ENCODE measurements at places on chromosomes 11 and 22.
A peak's percentile ranks its signal among the peaks of the same experiment; 100 is the strongest.

DNA sequence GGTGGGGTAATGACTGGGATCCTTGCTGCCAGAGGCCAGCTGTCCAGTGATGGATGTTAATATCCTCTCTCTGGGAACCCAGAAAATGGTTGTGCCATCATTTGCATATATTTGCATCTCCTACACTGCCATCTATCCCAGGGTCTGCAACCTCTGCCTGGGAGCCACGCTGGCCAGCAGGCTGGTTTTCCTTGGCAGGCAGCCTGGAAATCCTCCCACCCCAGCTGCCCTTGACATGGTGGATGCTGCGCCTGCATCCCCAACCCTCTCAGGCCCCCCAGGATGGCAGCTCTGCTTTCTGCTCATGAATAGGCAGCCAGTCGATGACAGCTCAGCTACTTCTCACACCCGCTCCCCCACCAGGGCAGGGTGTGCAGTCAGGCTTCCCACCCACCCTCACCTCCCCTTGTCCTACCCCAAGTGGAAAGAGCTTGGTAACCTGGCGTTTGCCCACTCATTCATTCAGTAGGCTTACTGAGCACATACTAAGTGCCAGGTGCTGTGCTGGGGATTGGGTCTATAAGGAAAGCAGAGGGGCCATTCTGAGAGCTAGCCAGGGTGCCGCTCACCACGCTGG, 202.5 kb downstream of the TRIM29 start:
- H3K4me1 ChIP-seq: no peaks in the 10 kb centered on the region
- no peak overlapping the region for H3K4me3 ChIP-seq
- H3K27me3 ChIP-seq: peaks cover 27% of the 10 kb centered on the region
- no peaks in the 10 kb centered on the region for H3K36me3 ChIP-seq
- DNase-seq: no peak
- no peak overlapping the region for H3K27ac ChIP-seq

- H3K36me3 ChIP-seq: peaks cover 88% of the 10 kb centered on the region
- H3K4me1 ChIP-seq: no peaks in the 10 kb centered on the region
Observed at GRCh38 chr11:77677138-77677537, 39.5 kb upstream of the CLNS1A start.

- no peak overlapping the region for H3K4me3 ChIP-seq
- peaks cover 48% of the 10 kb centered on the region for H3K36me3 ChIP-seq
- peaks cover 63% of the 10 kb centered on the region for H3K4me1 ChIP-seq
Observed at GRCh38 chr11:130301002-130301401, 13.7 kb downstream of the ZBTB44 start.

DNA sequence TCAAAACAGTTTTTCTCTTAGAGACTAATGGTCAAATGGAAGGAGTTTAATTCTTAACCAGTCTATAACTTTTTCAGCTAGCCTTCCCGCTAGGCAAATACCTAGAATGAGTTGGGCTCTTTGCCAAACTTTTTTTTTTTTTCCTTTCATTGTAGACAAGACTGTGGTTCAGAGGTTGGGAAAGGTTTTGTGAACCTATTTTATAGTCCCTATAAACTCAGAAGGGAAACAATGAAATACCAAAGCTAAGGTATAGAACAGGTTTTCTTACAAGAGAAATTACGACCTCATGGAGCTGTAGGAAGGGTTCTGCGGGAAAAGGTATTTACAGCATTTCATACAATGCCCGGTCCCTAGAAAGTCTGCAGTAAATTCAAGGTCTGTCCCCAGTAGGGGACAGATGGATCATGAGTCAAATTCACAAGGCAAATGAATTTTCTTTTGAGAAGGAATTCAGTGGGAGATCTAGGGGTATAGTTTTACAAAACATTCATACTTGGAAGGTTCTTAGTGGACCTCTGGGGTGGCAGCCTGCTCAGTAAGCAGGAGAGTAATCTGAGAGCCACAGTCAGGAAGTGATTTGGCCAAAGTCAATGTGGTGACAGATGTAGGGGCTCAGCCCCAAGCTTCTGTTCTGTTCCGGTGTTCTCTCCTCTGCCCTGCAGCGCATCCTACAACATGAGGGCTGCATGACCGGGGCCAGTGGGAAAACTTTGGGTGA, 146.8 kb downstream of the DBX1 start:
- H3K27me3 ChIP-seq: peaks cover 20% of the 10 kb centered on the region
- H3K36me3 ChIP-seq: no peaks in the 10 kb centered on the region
- H3K27ac ChIP-seq: no peak overlapping the region
- no peaks in the 10 kb centered on the region for H3K4me1 ChIP-seq
- no peak overlapping the region for H3K4me3 ChIP-seq

DNA sequence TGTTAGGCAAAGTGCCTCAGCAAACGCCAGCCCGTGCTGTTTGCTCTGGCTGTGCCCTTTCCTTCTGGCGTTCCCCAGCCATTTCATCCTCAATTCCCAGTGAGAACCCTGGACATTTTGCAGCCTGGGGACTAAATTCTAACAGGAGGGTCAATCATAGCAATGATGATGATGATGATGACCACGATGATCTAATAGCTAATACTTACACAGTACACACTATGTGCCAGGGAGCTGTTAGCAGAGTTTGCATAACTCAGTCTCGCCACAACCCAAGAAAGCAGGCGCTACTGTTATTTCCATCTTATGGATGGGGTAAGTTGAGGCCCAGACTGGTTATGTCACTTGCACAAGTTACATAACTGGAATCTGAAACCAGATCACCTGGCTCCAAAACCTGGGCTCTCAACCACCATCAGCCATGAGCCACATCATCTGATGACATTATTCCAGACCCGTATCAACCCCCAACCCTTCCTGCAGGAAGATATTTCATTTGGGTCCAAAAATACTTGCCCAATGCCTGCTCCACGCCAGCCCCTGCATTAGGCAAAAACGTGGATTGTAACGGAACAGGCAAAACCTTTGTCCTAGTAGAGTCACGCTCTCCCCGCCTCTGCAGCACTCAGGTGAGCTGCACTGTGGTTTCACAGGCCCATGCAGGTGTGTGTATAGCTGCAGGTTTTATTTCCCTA, 132.6 kb upstream of the SERPIND1 start:
- peaks cover 19% of the 10 kb centered on the region for H3K27me3 ChIP-seq
- H3K36me3 ChIP-seq: no peaks in the 10 kb centered on the region
- H3K4me3 ChIP-seq: no peak overlapping the region
- peaks cover 3% of the 10 kb centered on the region for H3K4me1 ChIP-seq

GRCh38 chr11:78037056-78037455, 14.0 kb upstream of the KCTD14 start:
- H3K27me3 ChIP-seq: no peaks in the 10 kb centered on the region
- no peak for DNase-seq
- no peak overlapping the region for H3K27ac ChIP-seq
- peaks cover 15% of the 10 kb centered on the region for H3K4me1 ChIP-seq
- H3K4me3 ChIP-seq: no peak overlapping the region

- H3K4me3 ChIP-seq: no peak overlapping the region
- H3K4me1 ChIP-seq: no peaks in the 10 kb centered on the region
Observed at GRCh38 chr11:8794677-8795103, 112.1 kb downstream of the RPL27A start.

DNA sequence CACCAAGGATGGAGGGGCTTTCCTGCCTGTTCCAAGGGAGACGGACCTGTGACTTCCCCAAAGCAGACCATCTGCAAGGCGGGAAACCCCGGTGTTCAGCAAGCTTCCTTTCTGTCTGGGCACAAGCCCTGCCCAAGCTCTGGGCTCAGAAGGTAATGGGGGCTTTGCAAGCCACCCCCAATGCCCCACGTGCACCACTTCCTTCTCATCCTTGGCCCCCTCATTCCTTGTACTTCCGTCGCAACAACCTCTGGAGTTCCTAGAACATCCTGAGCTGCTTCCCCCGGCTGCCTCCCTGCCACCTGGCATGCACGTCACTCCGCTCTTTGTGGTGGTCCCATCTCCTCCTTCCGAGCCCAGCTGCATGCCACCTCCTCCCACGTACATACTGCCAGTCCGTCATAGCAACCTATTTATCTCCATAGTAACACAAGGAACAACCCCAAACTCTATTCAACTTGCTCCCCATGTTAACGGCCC, 3.9 kb downstream of the MYEOV start:
- no peaks in the 10 kb centered on the region for H3K36me3 ChIP-seq
- H3K27ac ChIP-seq: peak overlapping the region; percentile 55
- H3K27me3 ChIP-seq: peaks cover 6% of the 10 kb centered on the region

DNA sequence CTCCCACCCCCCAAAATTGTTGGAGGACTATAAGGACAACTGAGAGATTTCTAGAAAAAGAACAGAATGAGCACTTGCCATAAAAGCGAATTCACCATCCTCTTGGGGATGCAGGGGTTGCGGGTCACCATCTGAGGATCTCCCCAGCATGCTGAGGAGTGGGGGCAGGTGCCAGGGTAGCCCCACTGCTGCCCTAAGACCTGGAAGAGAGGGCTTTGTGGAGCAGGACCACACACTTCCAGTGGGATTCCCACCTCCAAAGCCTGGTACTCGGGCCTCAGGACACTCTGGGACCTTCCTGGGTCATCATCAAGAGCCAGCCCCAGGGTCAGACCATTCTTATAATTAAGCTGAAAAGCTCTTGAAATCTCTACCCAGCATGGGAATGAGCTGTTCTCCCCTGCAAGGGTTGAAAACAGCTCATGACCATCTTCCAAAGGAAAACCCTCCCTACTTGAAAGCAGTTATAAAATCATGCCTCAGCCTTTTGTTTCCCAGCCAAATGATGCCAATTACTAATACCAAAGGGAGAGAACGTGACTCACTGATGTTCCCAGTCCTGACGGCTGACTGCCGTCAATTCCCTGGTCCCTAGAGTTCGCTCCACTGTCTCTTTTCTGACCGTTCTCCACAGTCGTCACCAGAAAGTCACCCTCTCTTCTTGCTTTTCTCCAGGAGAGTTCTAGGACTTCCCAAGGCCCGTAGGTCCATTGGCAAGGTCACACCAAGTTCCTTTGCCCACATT, 76.8 kb upstream of the CREB3L1 start:
- no peaks in the 10 kb centered on the region for H3K4me1 ChIP-seq
- no peak for DNase-seq
- H3K4me3 ChIP-seq: no peak overlapping the region

DNA sequence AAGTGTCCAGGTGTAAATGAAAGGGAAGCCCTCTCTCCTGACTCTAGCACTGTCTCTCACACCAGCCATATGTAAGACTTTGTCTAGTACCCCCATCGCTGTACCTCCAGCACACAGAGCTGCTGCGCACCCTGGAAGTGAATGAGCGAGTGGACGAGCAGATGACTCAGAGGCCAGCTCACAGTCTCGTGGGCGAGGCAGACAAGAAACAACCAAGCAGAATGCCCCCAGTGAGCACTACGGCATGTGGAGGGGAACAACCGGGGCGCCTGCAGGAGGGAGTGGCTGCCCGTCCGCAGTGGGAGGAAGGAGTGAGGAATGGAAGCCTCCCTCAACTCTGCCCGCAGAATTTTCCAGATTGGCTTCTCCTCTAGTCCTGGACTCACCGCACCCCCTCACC, 46.4 kb downstream of the MCM5 start:
- H3K4me1 ChIP-seq: peaks cover 9% of the 10 kb centered on the region
- H3K27me3 ChIP-seq: no peaks in the 10 kb centered on the region
- no peak overlapping the region for H3K4me3 ChIP-seq
- no peak for DNase-seq
- H3K27ac ChIP-seq: no peak overlapping the region

GRCh38 chr22:49574881-49575702, 252.6 kb downstream of the BRD1 start:
- peaks cover 1% of the 10 kb centered on the region for H3K4me1 ChIP-seq
- no peak overlapping the region for H3K27ac ChIP-seq
- peak; percentile 17 for DNase-seq
- no peaks in the 10 kb centered on the region for H3K27me3 ChIP-seq
- peaks cover 58% of the 10 kb centered on the region for H3K36me3 ChIP-seq

GRCh38 chr11:84825106-84825660, 802.0 kb downstream of the DLG2 start:
- no peak overlapping the region for H3K27ac ChIP-seq
- no peak for DNase-seq
- no peaks in the 10 kb centered on the region for H3K36me3 ChIP-seq
- H3K4me1 ChIP-seq: no peaks in the 10 kb centered on the region
- H3K27me3 ChIP-seq: no peaks in the 10 kb centered on the region

GRCh38 chr22:45528046-45528445, 25.4 kb downstream of the FBLN1 start:
- no peaks in the 10 kb centered on the region for H3K36me3 ChIP-seq
- DNase-seq: no peak
- no peak overlapping the region for H3K27ac ChIP-seq
- no peaks in the 10 kb centered on the region for H3K4me1 ChIP-seq

- H3K27ac ChIP-seq: no peak overlapping the region
- H3K4me1 ChIP-seq: peaks cover 2% of the 10 kb centered on the region
- DNase-seq: no peak
Observed at GRCh38 chr11:69462106-69462951, 19.1 kb upstream of the LINC01488 start.

GRCh38 chr11:111586388-111586831, 15.8 kb upstream of the SIK2 start:
- DNase-seq: no peak
- no peak overlapping the region for H3K4me3 ChIP-seq
- no peaks in the 10 kb centered on the region for H3K27me3 ChIP-seq
- peaks cover 3% of the 10 kb centered on the region for H3K4me1 ChIP-seq
- H3K27ac ChIP-seq: no peak overlapping the region
- H3K36me3 ChIP-seq: no peaks in the 10 kb centered on the region

- no peaks in the 10 kb centered on the region for H3K4me1 ChIP-seq
- H3K27ac ChIP-seq: no peak overlapping the region
- H3K36me3 ChIP-seq: no peaks in the 10 kb centered on the region
- peaks cover 15% of the 10 kb centered on the region for H3K27me3 ChIP-seq
- DNase-seq: no peak
Observed at GRCh38 chr22:49156662-49157285, 670.9 kb downstream of the BRD1 start.

DNA sequence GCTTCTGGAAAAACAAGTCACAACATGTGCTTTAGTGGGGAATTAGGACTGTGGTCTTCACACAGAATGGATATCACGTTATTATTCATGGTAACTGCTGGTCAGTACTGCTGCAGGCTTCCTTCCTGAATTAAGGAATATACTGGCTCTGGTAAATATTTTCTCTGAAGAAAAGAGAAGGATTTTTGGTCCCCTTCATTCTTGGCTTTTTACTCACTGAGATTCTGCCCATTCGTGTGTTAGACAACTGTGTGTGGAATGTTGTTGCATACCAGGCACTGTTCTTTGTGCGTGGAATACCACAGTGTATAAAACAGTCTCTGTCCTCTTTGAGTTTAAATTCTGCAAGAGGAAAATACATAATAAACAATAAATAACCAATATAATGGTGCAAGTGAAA, 80.3 kb downstream of the ALX4 start:
- peaks cover 19% of the 10 kb centered on the region for H3K4me1 ChIP-seq
- no peak overlapping the region for H3K4me3 ChIP-seq
- DNase-seq: no peak
- no peaks in the 10 kb centered on the region for H3K27me3 ChIP-seq
- no peak overlapping the region for H3K27ac ChIP-seq
